ENCODE measurements at places on chromosomes 1 and 21.

DNA sequence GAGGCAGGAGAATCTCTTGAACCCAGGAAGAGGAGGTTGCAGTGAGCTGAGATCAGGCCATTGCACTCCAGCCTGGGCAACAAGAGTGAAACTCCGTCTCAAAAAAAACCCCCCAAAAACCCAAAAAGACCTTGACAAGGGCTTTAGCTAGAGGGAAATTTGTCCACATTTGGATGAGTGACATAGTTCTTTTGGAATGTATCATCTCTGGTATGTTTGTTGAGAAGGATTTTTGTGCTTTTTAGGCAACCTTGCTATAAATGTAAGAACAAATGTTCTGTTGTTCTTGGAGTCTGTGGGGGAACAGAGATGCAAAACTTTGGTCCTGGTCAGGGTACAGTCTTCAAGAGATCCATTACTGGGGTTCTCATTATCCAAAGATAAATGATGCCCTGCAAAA, 28.9 kb downstream of the INAVA start:
- DNase-seq = no peak

DNA sequence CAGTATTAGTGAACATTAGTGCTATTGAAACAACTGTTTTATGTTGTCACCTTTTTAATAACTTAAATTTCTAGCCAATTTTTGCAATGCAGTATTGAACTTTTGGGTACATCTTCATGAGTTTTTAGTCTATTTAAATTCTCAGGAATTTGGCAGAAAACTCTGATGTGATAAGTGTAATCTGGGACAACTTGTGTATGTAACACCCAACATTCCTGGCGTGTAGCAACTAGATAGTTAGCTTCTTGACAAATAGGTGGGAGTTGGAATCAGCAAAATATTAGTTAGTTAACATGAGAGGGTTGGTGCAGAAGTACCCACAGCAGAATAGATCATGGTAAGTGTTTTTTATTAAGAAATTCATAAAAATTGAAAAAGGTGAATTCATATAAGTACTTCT, 111.6 kb downstream of the ITSN1 start:
- no peak for DNase-seq

DNA sequence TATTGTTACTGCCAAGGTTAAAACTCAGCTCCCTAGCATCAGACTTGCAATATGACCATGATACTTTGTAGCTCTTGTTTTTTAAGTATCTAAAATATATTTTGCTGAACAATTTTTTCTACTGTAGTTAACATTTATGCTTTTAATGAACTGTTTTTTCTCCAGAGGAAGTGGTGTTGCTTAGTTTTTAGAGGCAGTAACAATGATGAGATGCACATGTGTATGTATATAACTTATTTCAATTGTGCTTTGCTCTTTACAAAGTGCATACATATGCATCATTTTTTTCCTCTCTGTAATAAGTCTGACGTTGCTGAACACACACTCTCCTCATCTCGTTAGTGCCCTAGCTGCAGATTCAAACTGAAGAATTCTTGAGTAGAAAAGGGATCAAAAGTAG, 418.8 kb downstream of the ZP4 start:
- no peak for DNase-seq

DNA sequence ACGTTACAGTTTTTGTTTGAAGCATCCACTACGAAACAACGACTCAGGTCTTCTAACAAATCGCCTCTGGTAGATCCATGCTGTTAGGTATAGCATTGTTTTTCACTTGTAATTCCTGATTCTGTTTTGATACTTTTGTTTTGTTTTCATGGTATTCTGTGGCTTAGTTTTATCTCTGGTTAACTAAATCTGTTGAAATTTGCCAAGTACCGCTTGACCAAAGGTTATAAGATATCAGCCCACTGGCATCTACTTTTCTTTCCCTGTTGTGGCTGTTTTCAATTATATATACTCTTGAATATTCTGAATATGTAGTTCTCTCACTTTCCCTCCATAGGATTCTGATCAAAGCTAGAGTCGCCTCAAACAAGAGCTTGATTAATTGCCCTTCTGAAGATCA, 274.8 kb upstream of the C1orf105 start:
- no peak for DNase-seq

DNA sequence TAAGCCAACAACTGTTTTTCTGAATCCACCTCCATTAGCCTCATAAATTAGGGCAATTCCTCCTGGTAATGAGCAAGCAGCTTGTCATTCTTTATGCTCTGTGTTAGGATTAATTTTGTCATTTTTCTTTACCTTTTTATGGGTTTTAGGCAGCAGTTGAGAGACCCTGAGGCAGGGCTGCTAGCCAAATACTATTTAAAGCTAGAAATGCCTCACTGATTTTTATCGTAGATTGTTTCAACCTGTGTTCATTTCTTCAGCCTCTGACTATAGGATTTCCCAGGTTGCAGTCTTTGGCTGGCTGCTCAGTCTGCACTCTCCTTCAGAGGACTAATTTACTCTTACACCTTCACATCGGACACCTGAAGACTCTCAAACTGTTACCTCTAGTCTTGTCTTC, 61.9 kb upstream of the RABGAP1L start:
- no peak for DNase-seq

- DNase-seq = no peak
Measured at GRCh38 chr1:85806236-85806965, 98.2 kb upstream of the ZNHIT6 start.

DNA sequence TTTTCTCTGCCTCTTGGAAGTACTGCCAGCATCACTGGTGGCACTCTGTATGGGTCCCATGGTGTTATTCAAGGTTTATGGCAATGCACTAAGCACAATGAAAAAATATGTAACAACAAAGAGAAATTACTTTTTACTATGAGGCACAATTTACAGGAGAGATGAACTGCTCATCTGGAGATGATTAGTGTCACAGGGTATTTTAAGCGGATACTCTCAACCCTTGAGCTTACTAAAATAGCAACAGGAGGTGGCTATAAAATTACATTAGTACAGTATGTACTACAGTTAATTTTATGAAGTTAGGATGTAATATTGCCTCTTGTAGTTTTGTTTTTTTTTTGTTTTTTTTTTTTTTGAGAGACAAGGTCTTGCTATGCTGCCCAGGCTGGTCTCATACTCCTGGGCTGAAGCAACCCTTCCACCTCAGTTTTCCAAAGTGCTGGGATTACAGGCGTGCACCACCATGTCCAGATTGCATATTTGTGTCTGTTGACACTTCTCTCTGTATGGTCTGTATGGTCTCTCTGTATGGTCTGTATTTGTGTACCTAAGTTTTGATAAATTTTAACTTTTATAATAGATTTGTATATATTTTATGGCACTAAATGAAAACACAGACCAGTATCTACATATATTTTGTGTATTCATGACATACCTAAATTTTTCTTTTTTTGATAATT, 175.6 kb upstream of the HP1BP3 start:
- DNase-seq = no peak
